Activated CD8-positive, alpha-beta T cell treated with anti-CD3 and anti-CD28 coated beads, Interleukin-2, amount 10 ng/mL, durations not matched to agents 7 days and 5 days (primary cell): ENCODE measurements at places on chromosomes 11 and 22.

DNA sequence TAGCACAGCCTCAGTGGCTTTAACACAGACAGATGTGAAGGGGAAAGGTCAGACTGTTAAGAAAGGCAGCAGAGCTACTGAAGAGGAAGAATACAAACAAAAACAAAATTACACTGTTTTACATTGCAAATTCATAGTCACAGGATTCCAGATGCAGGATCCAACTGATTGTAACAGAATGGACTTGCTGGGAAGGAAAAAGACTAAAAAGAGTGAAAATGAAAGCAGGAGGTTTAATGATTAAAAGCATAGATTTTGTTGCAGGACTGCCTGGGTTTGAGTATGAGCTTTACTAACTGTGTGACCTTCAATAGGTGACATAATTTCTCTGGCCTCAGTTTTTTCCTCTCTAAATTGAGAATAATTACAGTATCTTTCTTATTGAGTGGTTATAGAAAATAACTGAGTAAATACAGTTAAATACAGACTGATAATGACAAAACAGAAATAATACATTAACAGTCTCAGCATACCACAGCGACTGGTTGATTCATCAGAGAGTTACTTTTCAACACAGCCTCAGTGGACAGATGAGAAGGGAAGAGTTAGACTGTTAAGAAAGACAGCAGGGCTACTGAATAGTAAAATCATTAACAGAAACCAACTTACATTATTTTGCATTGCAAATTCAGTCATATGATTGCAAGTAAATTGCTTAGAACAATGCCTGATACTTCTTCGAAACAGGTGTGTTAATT lies 704.2 kb upstream of the TENM4 start:
- no peaks in the 10 kb centered on the region for H3K36me3 ChIP-seq
- H3K27me3 ChIP-seq = no peaks in the 10 kb centered on the region
- H3K27ac ChIP-seq = no peak overlapping the region
- no peaks in the 10 kb centered on the region for H3K4me1 ChIP-seq
- H3K4me3 ChIP-seq = no peak overlapping the region

DNA sequence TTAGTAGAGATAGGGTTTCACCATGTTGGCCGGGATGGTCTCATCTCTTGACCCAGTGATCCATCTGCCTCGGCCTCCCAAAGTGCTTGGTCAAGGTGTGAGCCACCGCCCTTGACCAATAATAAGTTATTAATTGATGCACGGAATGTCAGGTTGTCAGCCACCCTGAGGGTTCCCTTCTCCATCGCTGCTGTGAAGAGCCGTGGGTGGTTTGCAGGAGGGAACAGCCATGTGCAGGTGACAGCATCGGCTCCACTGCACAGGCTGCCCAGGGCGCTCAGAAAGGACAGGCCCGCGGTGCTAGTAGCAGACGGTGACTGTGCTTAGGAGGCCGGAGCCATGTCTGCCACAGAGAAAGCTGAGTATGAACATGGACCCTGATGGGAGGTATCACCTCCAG lies 814.0 kb downstream of the BRD1 start:
- no peak for DNase-seq
- no peak overlapping the region for H3K27ac ChIP-seq
- H3K4me3 ChIP-seq = no peak overlapping the region

DNA sequence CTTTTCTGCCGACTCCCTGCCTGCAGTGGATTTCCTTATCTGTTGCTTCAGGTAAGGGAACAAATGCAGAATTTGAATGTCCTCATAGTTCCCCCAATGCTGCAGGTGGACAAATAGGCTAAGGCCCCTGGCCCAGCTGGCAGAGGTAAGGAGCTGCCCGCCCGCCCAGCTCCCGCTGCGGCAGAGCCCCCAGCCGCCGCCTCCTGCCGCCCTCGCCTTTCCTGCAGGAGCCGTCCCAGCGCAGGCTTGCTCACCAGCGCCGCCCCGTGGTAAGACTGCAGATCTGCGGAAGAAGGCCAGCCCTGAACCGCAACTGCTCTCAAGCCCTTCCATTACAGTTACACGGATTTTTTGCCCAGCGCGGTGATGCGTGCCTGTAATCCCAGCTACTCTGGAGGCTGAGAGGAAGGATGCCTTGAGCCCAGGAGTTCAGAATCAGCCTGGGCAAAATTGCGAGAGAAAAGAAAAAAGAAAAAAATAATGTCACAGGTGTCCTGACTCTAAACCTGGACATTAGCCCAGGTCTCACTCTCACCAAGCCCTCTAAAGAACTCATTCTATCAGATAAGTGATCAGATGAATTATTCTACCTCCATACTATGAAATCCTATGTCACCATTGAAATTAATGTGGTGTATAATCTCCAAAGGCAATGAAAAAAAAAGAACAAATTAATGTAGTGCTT lies 51.2 kb upstream of the EMID1 start:
- H3K27ac ChIP-seq = no peak overlapping the region
- DNase-seq = peak; percentile 79
- peaks cover 19% of the 10 kb centered on the region for H3K4me1 ChIP-seq
- H3K27me3 ChIP-seq = peaks cover 21% of the 10 kb centered on the region
- no peak overlapping the region for H3K4me3 ChIP-seq

DNA sequence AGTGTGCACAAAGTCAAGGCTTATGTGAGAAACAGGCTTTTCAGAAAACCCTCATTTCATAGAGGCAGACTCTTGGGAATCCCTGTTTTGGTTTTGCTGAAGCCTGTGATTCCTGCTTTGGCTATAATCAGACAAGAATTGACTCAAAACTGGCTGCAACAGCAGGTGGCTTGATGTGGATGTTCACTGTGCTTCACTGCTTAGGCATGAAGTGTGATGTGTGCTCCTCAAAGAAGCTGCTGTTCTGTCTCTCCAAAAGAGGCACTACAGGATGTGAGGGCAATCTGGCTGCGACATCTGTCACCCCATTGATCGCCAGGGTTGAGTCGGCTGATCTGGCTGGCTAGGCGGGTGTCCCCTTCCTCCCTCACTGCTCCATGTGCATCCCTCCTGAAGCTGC lies 103.5 kb downstream of the C11orf58 start:
- H3K27me3 ChIP-seq = no peaks in the 10 kb centered on the region
- H3K36me3 ChIP-seq = no peaks in the 10 kb centered on the region
- H3K4me3 ChIP-seq = no peak overlapping the region
- DNase-seq = no peak

DNA sequence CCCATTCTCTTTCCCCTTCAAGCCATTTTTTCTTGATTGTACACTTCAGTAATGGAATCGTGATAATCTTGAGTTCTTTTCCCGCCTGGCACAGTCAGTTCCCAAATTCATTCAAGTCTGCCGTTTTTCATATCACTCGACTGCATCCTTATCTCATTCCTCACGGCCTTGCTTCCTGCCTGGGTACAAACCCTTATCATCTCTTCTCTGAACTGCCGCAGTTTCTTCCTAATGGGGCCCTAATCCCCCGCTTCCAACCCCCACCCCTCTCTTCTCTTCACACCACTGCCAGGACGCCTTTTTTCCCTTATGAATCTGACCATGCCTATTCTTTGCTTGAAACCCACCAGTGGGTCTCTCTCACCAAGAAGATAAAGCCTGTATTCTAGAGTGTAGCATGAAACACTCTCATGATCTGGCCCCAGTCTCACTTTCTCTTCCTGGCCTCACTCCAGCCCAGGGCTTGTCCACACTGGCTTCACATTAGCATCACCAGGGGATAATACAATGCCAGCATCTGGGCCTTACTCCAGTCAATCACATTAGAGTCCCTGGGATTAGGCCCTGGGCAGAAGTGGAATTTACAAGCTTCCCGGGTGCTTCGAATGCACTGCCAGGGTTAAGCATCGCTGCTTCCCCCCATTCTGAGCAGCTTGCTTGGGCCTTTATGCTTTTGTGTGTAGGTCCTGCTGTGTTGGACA lies 102.1 kb downstream of the FBXO7 start:
- DNase-seq = no peak
- H3K36me3 ChIP-seq = no peaks in the 10 kb centered on the region
- H3K27ac ChIP-seq = no peak overlapping the region
- H3K4me1 ChIP-seq = peaks cover 12% of the 10 kb centered on the region
- H3K4me3 ChIP-seq = no peak overlapping the region

- no peaks in the 10 kb centered on the region for H3K27me3 ChIP-seq
- H3K27ac ChIP-seq = peak overlapping the region; percentile 100
- peak overlapping the region; percentile 100 for H3K4me3 ChIP-seq
- H3K4me1 ChIP-seq = peaks cover 45% of the 10 kb centered on the region
- H3K36me3 ChIP-seq = peaks cover 51% of the 10 kb centered on the region
These were observed 844 bp downstream of the PCF11 start for GRCh38 chr11:83157594-83158356.

DNA sequence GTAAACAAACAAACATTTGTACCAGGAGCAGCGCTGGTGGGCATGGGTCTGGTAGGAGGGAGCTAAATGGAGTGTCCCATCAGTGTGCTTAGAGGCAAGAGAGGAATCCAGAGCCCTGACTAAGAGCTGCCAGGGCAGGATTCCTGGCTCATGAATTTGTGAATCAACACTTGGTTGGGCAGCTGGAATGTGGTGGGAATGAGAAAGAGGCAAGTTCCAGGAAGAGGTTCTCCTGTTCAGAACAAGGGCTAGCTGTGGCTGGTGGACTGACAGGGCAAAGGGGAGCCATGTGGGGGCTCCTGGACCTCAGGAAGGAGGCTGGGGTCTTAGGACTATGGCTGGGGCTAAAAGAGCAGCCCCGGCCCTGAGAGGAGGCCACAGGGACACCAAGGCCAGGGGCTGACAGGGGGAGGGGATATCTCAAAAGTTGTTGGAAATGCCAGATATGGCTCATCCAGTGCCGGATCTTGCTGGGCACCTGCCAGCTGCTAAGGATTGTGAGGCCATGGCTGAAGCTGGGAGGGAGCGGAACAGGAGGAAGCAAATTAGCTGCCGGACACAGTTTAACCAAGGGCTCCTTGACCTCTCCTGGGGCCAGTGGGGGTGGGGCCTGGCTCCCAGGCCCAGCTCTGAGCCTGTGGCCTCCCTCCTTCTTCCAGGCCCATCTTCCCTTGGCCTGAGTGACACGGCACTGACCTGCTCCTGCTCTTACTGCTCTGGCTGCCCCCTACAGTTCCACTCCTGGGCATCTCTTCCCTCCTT lies 14.6 kb upstream of the P2RY6 start:
- H3K27me3 ChIP-seq = peaks cover 16% of the 10 kb centered on the region
- no peaks in the 10 kb centered on the region for H3K36me3 ChIP-seq
- H3K4me3 ChIP-seq = no peak overlapping the region
- no peaks in the 10 kb centered on the region for H3K4me1 ChIP-seq
- H3K27ac ChIP-seq = no peak overlapping the region
- no peak for DNase-seq

DNA sequence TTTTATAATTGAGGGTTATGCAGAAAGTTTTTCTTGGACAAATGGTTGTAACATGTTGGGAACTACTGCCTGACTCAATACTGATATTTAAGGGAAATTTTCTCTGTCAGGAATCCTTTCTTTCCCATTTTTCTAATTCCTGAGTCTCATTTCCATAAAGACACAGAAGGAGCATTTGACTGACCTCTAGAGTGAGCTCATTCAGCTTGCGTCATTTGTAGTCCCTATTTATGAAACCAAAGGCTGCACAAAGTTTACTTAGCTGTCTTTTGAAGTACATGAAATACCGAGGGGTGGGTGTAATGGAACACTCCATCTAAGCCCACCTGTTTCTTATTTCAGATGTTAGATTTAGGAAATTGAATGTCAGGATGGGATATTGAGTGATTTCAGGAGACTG lies 359.5 kb upstream of the C11orf87 start:
- peaks cover 13% of the 10 kb centered on the region for H3K27me3 ChIP-seq
- no peak overlapping the region for H3K27ac ChIP-seq
- no peak for DNase-seq
- no peaks in the 10 kb centered on the region for H3K36me3 ChIP-seq
- peaks cover 16% of the 10 kb centered on the region for H3K4me1 ChIP-seq

DNA sequence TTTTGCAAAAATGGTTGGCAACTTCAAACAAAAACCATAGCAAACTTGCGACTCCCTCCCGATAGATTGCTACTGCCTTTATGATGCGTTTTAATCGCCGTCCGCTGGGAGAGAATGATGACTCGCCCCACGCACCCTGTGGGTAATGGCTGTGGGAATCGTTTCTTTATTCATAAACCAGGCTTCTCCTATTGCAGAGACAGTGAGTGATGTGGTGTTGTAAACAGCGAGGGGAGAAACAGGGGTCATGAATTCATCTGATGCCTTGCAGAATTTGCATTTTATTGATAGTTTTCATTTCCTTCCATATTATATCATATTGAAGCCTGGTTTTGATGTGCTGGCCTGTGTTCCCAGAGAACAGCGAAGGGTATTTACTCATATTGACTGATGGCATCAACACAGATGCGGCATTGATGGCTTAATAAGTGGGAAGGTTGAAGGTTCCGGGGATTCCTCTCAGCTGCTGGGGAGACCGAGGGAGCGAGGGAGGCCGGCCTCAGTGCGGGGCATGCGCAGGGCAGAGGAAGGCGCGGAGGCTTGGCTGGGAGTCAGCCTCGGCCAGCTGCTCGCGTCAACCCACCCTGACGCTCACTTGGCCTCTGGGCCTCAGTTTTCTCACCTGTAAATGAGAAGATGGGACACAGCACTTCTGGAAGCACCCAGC lies 41.3 kb downstream of the ARHGAP8 start:
- no peak overlapping the region for H3K27ac ChIP-seq
- H3K36me3 ChIP-seq = no peaks in the 10 kb centered on the region
- no peak overlapping the region for H3K4me3 ChIP-seq

- peak overlapping the region; percentile 99 for H3K27ac ChIP-seq
- DNase-seq = no peak
- peaks cover 42% of the 10 kb centered on the region for H3K4me1 ChIP-seq
- H3K36me3 ChIP-seq = peaks cover 46% of the 10 kb centered on the region
- peak overlapping the region; percentile 92 for H3K4me3 ChIP-seq
These were observed 709 bp downstream of the SSRP1 start for GRCh38 chr11:57335023-57335342.

DNA sequence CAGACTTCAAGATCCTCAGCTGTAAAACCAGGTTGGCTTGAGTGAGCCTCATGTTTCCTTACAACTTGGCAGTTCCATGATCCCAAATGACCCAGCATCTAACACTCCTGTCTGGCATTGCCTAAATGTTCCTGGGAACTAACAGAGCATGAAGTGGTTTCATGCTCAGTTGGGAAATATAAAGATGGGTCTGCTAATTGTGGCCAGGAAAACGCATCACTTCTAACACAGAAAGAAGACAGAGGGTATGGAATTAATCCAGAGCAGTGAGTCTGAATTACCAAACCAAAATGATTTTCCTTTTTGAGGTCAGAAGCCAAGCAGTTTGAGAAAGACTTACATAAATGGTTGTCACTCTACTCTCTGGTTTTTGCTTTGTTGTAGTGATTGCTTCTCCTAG lies 60.5 kb upstream of the MMP13 start:
- DNase-seq = no peak
- H3K27me3 ChIP-seq = peaks cover 10% of the 10 kb centered on the region
- H3K36me3 ChIP-seq = no peaks in the 10 kb centered on the region
- H3K4me1 ChIP-seq = no peaks in the 10 kb centered on the region

DNA sequence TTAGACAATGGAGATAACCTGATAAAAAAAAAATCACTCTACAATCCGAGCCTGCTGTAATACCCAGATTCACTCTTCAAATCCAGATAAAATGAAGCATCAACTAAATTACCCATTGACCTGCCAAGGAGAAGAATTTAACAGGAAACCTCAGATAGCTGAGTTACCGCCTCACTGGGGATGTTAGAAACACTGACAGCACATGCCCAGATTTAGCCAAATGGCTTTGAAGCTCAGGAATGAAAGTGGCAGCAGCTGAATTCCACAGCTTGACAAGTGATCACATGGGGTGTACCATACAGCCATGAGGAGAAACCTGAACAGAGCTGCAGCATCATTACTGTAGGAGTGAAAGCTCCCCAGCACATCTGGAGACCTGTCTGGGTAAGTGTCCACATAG lies 807.6 kb downstream of the DLG2 start:
- no peak for DNase-seq
- H3K4me3 ChIP-seq = no peak overlapping the region
- no peaks in the 10 kb centered on the region for H3K4me1 ChIP-seq
- H3K36me3 ChIP-seq = no peaks in the 10 kb centered on the region
- no peaks in the 10 kb centered on the region for H3K27me3 ChIP-seq
